M059J (cell line): ENCODE measurements at places on chromosomes 3 and 15.
A peak's percentile ranks its signal among the peaks of the same experiment; 100 is the strongest.

DNA sequence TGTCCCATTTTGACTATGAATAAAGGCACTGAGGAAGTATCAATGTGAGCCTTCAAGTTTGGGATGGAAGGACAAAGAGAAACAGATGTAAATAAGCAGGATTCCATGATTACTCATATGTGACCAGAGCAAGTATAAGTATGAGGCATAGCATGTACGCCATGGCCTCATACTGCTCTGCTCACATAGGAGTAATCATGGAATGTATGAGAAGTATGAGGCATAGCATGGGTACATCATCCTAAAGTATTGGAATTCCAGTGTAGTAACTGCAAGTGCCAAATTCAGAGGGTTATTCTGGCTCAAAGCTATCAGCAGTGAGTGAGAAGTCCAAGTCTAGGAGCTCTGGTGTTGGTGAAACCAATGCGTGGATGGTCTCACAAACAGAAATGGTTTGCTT, 81.2 kb upstream of the WDR72 start:
- no peak for DNase-seq

DNA sequence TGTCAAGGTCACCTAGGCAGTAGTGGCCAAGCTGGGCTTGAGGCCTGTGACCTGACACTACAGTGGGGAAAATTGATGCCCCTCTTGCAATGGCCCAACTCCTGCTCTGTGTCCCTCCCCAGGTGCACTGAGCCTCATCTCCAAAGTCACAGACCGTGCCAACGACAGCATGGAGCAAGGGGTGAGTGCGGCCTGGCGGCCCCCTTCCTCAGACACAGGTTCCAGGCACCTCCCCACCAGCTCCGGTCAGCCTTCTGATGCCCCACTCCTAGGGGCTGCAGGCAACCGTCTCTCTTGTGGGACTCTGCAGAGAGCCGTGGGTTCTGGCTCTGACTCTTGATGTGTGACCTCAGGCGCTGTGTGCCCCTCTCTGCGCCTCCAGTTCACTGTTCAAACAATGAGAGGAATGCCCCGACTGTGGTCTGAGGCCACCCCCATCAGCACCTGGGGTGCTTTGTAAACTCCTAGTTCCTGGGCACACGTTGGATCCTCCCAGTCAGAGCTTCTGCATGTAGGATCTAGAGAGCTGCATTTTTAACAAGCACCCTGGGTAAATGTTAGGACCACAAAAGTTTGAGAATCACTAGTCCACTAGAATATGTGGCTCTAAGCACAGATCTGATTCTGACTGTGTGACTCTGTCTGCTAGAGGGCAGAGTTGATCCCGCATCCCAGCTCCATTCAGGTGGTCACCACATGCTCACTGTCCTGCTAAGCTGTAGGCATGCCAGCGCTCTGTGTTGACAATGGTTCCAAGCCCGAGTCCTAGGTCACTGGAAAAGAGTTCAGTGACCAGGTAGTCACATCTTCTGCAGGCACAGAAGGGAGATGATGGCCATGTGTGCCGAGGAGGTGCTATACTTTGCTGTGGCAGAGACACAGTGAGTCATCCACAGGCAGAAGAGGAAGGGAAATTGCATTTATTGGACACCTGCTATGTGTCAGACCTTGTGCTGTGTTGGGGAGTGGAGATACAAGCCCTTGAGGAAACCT, 46.2 kb upstream of the NR2C2 start:
- DNase-seq: no peak

DNA sequence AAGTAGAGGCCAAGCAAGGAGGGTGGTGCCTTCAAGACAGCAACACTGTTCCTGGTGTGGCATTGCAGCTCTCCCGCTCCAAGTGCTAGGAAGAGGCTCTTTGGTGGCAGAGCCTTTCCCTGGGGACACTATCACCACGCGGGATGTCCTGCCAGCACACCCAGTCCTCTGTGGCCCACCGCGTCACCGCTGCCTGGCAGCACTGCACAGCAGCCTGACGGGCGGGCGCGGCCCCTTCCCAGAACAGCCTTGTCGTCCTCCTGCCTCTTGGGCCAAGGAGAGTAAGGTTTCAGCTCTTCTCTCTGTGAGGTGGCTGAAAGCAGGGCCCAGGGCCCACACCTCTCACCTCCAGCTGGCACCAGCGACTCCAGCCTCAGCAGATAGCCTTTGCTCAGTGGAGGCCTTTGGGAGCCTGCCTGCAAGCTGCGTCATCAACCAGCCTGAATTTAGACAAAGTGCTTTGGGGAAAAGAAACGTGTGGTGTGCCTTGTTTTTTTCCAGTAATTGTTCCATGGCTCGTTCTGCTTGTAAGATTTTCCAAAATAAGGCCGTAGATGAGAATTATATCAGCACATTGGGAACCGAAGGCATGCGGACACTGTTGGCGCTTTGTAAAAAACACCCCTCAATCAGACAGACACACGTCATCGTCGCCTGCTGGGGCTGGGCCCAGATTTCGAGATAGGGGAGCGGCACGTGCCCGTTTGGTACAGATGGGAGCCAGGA, 65.0 kb downstream of the AAGAB start:
- DNase-seq: no peak

- no peak for DNase-seq
Measured at GRCh38 chr3:14799146-14799545, 19.6 kb upstream of the FGD5 start.

DNA sequence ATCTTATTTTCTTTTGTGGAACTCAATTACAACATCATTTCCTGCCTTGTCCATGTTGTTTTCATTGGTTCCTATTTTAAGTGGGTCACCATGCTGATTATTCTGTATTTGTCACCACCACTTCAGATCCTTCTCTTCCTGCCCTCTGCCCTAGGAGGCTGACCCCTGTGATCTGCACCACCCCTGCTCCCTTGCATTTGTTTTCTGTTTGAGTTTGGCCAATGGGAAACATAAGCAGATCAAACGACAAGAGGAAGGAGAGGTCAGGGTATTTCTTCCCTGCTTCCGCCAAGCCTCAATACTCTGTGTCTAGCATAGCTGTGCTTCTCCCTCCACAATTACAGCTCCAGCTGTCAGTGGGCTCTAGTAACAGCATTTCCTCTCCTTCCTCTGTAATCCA, 71.6 kb downstream of the IMPG2 start:
- DNase-seq: no peak

GRCh38 chr3:122080207-122080587, 25.0 kb downstream of the CD86 start:
- DNase-seq: no peak

GRCh38 chr15:66631616-66632263, 65.9 kb upstream of the LCTL start:
- no peak for DNase-seq

DNA sequence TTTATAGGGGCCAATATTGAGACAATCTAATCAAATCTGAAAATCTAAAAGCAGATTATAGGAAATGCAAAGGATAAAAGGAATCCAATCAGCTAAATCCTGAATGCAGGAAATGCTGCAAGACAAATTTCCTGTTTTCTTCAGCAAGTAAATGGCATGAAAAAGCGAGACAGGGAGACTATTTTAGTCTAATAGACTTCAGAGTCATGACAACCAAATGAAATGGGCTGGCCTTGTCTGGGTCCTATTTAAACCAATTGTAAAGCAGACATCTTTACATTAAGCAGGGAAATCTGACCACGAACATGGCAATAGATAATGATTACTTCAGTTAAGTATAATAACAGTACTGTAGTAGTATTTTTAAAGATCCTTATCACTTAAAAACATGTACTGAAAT, 2.1 kb downstream of the DBR1 start:
- no peak for DNase-seq

- DNase-seq: no peak
Measured at GRCh38 chr3:88440701-88441100, 290.9 kb downstream of the C3orf38 start.

GRCh38 chr3:112349557-112349956, 16.6 kb downstream of the CD200 start:
- no peak for DNase-seq

DNA sequence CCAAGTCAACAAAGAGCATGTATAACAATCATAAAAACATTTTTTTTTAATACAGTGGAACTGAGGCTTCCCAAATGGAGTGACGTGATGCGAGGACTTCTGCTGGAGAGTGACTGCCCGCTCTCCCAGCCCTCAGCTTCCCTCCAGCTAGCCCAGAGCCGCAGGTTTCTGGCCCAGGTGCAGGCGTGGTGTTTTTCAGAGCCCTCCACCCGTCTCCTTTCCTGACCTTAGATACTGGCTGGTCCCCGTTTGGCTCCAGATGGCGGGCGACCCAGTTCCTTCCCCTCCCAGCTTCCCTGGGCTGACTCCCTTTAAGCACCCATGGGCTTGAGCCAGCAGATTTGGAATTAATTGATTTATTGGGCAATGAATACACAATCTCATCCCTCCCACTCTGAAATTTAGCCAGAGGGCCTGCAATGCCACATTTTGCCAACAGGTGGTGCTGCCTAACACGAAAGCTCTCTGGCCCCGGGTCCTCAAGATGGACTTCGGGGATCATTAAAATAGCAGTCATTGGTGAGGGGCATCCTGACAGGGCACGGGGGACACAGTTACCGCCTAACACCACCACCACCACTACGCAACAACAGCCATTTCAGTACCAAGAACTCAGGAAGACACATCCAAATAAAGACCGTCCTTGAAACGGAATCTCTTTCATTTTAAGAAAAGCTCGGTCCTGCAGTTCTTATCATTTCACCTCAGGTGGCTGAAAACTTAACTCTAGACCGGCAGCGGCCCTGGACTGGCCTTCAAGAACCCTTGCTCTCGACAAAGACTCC, 47.5 kb upstream of the MUC4 start:
- DNase-seq: peak; percentile 63

DNA sequence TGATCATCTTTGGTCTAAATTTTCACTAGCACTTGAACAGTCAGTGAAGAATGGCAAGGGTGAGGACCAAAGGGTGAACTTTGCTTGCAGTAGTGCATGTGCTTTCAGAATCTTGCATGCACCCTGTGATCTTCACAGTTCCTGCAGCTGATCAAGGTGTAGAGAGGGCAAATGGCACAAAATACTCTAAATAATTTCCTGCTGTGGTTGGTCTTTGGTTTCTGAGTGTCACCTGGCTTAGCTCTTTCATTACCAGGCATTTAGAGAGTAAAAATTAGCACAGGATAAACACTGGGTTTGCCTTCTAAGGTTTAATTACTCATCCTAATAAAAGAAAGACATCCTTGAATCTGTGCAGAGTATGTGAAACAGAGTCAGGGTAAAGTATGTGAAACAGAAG, 11.4 kb downstream of the TIPARP start:
- DNase-seq: peak; percentile 62

DNA sequence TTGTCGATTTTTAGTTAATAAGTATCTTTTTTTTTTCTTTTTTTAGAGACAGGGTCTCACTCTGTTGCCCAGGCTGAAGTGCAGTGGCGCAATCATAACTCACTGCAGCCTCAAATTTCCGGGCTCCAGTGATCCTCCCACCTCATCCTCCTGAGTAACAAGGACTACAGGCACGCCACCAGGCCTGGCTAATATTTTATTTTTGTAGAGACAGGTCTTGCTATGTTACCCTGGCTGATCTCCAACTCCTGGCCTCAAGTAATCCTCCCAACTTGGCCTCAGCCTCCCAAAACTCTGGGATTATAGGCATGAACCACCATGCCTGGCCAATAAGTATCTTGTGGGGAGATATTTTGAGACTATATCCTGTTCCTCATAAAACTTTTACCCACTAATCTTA, 29.4 kb upstream of the ARID3B start:
- DNase-seq: peak; percentile 46

GRCh38 chr15:67852418-67852817, 12.6 kb upstream of the RNU6-1 start:
- no peak for DNase-seq

DNA sequence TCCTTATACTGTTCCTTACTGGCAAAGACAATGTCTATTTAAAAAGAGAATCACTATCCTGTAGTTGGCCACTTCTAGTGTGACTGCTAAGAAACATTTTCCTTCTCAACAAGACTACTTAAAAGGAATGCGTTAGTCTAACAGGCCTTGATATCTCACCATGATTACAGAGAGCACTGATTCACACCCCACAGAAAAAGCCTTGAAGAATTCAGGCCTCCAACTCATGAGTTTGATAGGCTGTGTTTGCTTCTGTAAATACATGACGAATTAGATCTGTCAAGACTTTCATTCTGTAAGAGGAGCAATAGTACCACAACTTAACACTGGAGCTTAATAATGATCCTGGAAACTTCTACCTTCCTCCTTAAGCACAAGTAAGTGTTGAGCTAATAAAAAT, 432.8 kb upstream of the NR2F2 start:
- peak; percentile 27 for DNase-seq

DNA sequence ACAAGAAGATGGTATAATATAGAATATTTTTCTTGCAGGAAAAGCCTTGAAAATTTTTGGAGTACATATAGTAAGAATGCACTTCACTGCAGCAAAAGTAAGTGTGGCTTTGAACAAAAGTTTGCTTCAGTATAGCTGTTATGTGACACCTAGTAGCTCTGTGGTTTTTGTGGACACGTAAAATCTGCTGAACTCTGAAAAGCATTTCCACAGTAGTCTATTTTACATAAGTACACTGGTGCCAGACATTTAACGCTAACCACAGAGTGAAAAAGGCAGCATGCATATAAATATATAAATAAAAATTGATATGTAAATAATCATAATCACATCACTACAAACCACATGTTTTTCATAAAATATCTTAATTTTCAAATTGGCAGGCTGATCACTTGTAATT, 39.8 kb downstream of the CGGBP1 start:
- peak; percentile 12 for DNase-seq
